ENCODE measurements at places on chromosomes 3 and 15. TPM values are rescaled to one million over a fixed set of nuclear protein-coding genes. Genes with fewer than 3 reads are reported as not detected.
A peak's percentile ranks its signal among the peaks of the same experiment; 100 is the strongest.

Gene TICRR
- 2.7 TPM for total RNA-seq

Gene EFCAB12
- total RNA-seq: 0.61 TPM

Gene SLC22A14
- 0.93 TPM for total RNA-seq

Gene MELTF
- 31.8 TPM for total RNA-seq

Gene VIPR1
- total RNA-seq: not detected

Gene TMEM266
- 1.3 TPM for total RNA-seq

Gene INKA1
- 4.2 TPM for total RNA-seq

Gene ROBO2
- 330 TPM for total RNA-seq

Gene CPA3
- total RNA-seq: not detected

Gene SYNPR
- total RNA-seq: 6.1 TPM

Gene DUOXA2
- total RNA-seq: not detected

Gene CCR9
- total RNA-seq: not detected

Gene COLQ
- 4.8 TPM for total RNA-seq

Gene RASGRF1
- total RNA-seq: 0.32 TPM

Gene ABI3BP
- total RNA-seq: not detected

Gene THRB
- 0.56 TPM for total RNA-seq

Gene SLC2A2
- total RNA-seq: not detected

GRCh38 chr15:68042156-68042854, 11.8 kb upstream of the PIAS1 start:
- DNase-seq: no peak

DNA sequence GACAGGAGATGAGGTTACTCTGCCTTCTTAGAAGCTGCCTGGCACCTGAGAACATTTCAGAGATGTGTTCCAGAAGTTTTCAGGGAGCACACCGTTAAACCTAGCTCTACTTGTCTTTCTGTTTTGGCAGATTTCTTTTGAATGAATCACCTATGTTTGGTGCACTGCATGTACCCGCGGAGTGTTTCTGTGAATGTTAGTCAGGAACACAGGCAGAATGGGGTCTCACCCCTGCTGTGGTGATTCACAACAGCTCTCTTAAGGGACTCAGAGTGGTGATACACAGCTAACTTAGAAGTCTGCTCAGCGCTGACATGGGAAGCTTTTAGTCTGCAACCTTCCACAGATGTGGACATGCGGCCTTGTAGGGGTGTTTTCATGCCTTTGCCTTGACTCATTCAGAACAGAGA, 24.0 kb downstream of the TSEN2 start:
- peak; percentile 32 for DNase-seq

GRCh38 chr3:17980863-17981262, 238.4 kb upstream of the TBC1D5 start:
- DNase-seq: no peak

- DNase-seq: no peak
Observed at GRCh38 chr3:141360888-141361598, 7.3 kb upstream of the ZBTB38 start.

DNA sequence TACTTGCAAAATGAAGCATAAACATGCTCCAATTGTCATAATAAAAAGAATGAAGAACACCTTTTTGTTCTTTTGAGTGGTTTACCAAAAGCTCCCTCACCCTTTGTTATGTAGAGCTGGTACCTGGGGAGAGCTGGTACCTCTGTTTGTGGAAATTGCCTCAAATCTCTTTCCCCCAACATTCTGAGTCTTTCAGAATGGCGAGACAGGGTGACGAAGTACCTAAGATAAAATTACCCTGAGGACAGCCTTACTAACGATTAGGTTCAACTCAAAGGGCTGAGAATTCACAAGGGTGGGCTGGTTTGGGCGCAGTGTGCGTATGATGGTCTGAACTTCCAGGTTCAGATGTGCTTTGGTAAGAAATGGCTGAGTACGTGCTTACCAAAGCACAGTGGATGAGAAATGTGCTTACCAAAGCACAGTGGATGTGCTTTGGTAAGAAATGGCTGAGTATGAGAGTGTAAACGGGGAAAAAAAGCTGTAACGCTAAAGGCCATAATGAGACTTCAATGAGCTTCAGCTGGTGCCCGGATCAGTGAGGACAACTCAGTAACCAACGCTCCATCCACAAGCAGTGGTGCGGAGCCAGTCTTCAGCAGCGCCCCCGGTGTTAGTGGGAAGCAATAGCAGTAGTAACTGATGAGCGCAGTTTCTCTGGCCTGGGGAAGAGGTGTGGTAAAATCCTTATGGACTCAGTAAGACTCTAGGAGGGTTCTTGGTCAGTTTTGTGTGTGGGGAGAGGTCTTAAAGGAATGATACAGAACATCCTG, 72.3 kb upstream of the LRIG1 start:
- DNase-seq: peak; percentile 77

DNA sequence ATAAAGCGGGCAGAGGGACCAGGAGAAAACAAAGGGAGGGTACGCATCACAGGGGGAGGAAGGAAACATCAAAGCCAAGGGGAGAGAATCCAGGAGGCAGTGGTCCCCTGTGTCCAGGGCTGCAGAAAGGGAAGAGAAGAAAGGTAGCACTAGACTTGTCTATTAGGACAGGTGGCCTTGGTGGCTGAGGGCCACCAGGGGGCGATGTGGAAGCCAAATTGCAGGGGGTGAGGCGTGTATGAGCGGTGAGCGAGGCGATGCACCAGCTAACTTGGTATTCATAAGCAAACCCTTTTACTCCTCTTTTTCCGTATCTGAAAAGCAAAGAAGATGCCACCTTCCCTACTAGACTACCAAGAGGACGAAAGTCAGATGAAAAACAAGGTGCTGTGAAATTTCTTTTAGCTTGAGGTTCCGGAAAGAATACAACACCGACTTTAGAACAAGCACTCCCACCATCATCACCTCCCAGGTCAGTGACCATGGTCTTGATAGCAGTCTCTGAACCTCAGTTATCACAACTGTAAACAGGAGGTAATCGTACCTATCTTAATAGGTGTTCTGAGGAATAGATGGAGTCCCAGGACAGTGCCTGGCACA, 654.4 kb upstream of the ADAMTS9 start:
- DNase-seq: peak; percentile 77

- no peak for DNase-seq
Observed at GRCh38 chr15:57444877-57445513, 68.7 kb downstream of the CGNL1 start.

DNA sequence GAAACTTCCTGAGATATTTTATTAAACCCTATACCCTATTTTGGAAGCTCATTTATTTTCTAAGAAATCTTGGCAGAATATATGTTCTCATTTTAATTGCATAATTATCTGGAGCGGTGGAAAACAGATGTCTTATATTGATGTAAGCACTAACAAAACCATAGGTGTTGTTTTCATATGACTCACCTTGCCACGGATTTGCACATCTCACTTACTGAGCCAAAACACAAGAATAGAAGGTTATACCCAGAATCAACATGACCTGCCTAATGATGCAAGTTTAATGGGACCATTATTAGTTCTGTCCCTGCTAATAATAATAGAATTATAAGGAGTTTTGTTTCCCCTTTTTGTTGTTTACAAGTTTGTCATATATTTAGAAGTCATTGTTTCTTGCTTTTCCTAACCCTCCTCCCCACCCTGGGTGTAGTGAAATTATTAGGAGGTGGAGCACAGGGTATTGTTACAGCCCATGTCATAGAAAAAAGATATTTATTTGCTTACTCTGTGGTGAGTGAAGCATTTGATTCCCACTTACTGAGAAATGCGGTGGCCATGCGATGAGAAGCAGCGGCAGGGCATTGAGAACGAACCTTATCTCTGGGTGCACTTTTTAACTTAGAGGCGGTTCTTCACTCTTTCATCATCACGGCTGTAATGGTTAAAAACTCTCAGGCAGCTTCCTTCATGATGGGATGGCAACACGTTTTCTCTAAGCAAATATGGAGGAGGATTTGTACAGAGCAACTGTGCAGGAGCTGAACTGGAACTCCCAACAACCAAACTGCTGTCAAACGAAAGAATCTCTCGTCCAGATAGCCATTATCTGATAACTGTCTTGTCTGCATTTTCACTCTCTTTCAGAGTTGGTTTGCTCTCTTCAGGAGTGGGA, 521 bp downstream of the IL5RA start:
- DNase-seq: no peak

- DNase-seq: no peak
Observed at GRCh38 chr3:46303240-46303639, 50.7 kb upstream of the CCR2 start.

GRCh38 chr15:90478846-90479481, 50.8 kb upstream of the CRTC3 start:
- DNase-seq: no peak

DNA sequence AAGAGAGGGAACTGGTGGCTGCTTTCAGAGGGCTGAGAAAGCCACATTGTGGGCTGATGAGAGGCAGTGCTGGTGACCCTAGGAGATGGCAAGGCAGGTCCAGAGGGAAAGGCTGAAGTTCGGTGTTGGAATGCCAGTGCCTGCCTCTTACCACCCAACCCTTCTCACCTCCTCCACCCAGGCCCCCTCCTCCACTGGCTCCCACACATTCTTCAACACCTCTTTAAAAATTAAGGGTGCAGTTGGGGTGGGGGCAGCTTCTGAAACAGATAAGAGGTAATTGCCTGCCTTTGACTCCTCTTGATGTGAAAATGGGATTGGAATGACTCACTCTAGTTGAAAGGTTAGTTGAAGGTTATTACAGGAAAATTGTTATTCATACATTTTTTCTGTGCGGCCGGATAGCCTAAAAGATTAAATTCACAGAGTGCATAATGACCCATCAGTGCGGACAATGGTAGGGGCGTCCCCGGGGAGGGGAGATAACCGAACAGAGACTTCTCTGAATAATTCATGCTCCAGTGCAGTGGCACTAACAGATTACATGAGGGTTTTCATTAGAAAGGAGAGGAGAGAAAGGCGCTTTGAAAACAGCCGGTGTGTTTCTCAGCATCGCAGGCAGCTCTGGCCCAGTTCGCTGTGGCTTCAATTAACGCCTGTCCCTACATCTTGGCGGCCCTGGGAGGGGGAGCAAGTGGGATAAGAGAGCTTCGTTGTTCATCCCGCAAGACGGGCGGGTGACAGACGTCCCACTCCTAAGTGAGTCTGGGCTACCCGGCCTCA, 212.4 kb downstream of the TLE3 start:
- DNase-seq: no peak

DNA sequence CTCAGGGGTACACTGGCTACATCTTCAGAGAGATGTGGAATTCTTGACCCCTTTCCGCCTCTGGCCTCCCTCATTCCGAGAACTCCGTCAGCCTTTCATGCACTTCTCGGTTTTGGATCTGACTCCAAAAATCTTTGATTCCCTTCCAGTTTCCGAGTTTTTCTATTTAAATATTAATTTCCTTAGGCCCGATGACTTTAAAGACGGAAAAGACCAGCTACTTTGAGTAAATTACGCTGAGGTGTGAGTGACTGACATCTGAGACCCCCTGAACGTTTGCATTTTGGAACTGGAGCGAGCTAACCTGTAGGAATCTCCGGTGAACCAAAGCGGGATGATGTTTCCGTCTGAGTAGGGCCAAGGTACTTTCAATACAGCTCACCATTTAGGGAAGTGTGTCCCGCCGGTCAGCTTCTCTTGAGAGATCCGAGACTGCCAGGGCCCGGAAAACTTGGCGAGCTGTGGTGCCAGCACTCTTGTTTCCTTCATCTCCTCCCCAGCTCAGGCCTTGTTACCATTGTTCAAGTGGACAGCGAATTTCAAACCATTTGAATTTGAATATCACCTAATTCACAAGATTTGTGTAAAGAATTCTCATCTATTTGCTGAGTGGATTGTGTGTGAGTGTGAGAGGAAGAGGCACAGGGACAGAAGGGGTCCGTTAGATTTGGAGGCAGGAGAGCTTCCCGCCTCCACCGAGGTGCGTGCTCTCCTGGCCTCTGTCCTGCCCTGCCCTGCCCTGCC, 5.4 kb downstream of the SOX14 start:
- no peak for DNase-seq

DNA sequence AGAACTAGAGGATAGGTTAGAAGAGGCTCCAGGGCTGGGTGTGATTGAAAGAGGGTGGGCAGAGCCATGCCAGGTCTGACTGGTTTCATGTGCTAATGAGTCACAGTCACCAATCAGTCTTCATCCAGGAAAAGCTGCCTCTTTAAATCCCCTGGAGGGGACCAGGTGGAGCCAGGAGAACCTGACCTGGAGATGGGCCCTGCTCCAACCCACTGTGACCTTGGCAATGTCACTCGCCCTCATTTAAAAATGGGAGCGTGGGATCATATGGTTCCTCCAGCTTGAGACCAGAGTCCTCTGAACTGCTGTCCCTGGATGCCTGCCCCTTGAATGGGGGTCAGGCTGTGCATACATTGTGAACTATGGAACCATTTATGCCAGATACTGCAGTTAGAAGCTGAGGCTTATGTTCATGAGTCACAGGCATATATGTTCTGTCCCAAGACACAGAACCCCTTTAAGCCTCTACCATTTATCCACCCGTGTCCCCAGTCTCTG, 23.0 kb downstream of the HES1 start:
- no peak for DNase-seq

DNA sequence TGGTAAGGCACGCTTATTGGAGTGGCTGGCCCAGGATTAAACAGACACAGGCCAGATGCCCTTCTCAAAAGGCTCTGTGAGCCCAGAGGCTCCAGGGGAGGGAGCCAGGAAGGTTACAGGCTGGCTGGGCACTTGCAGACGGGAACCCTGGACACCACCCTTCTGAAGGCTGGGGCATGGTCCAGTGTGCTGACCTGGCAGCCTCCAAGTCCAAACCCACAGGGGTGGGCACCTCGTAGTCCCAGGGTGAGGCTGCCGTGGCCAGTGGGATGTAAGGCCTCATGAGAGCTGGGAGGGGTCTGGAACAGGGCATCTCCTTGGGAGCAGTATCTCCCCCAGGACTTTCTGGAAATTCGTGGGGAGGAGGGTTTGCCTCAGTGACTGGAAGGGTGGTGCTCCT, 19.6 kb downstream of the EFCC1 start:
- DNase-seq: no peak

- no peak for DNase-seq
Observed at GRCh38 chr3:131597816-131598215, 95.0 kb upstream of the MRPL3 start.

GRCh38 chr3:116916836-116917235, 207.3 kb downstream of the TUSC7 start:
- no peak for DNase-seq

DNA sequence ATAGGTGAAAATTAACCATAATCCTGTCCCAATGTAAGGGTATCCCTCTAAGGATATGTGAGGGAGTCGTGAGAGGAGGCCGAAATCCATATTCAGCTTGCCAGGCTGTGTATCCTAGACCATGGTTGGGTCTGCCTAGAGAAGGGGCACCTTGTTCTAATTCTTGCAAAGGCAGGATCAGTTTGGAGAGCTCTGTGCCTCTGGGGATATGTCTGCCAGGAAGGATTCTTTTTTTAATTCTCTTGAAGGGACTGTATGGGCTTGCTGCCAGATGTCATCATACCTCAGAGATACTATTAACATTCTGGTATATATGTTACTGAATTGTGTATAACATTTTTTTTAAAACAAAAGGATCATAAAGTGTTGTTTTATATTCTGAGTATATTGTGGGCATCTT, 2.4 kb downstream of the ATP1B3 start:
- no peak for DNase-seq

- no peak for DNase-seq
Observed at GRCh38 chr3:37668818-37669610, 192.7 kb upstream of the CTDSPL start.

- DNase-seq: no peak
Observed at GRCh38 chr3:38988955-38989354, 62.8 kb downstream of the SCN11A start.

Data from glutamatergic neuron (in vitro differentiated cells).